Ureter (tissue), 1 donor: ENCODE measurements at places on chromosomes 4 and X. TPM values are rescaled to one million over a fixed set of nuclear protein-coding genes. Genes with fewer than 3 reads are reported as not detected.

SPANXA1 gene
- total RNA-seq, result not detected

- no peak for DNase-seq
Observed at GRCh38 chr4:111466811-111467604, 678.2 kb upstream of the FAM241A start.

TREX2 gene
- 2.1 TPM for total RNA-seq

DNA sequence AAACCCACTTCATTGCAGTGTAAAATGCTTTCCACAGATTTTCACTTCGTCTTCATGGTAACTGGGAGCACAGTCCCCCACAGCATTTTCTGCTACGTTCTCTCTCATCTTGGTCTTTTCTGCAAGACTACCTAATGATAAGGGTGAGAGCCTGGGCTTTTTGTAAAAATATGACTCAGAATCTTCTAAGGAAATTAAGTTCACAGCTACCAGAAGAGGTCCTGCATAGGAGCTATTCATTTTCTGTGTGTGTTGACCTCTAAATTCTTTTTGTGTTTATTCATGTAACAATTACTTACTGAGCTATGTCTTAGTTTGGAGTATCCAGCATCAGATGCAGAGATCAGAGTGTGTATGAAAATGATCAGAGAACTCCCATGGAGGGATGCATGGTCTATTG, 192.2 kb downstream of the CPEB2 start:
- DNase-seq, result no peak

GRCh38 chrX:16155581-16156096, 11.6 kb upstream of the MAGEB17 start:
- no peak for DNase-seq

- no peak for DNase-seq
Observed at GRCh38 chrX:9153300-9153699, 119.4 kb upstream of the FAM9B start.

CYSLTR1 gene
- total RNA-seq, result 3.8 TPM
